Upper lobe of left lung (tissue), 6 donors: ENCODE measurements at places on chromosomes 2 and 18. TPM values are rescaled to one million over a fixed set of nuclear protein-coding genes. Genes with fewer than 3 reads are reported as not detected.

DNA sequence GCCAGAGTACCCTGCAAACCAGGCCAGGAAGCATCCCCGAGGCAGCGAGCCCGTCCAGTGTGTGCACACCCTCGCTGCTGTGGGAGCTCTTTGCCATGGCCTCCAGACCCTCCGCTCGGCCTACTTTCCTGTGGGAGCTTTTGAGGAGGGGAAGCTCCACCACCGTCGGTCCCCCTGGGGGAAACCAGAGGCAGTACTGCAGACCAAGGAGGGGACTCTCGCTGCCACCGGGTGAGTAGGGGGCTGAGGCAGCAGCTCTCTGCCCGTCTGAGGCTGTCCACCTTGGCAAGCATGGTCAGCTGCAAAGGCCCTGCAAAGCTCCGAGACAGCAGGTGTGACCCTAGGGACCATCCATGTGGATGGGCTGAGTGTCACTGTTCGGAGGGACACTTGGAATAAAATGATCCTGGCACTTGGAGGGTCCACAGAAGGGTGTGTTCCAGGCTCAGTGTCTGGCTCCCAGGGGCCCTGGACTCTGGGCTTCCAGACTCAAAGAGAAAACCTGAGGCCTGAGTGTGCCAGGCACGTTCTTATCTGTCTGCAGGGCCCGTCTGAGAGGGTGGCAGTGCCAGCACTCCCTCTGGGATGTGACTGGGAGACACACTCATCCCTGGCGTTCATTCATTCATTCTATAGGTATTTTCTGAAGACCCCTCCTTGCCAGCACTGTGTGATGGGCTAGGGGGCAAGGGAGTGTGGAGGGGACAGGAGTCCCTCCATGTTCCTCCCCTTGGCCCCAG is 282.8 kb upstream of the HS6ST1 start:
- no peaks in the 10 kb centered on the region for H3K27me3 ChIP-seq
- H3K4me1 ChIP-seq, result no peaks in the 10 kb centered on the region
- peak; percentile 14 for DNase-seq
- no peak overlapping the region for H3K4me3 ChIP-seq

- H3K4me1 ChIP-seq, result no peaks in the 10 kb centered on the region
- no peak overlapping the region for H3K27ac ChIP-seq
- no peak for DNase-seq
Measured at GRCh38 chr2:173708806-173709205, 256.4 kb downstream of the SP3 start.

GRCh38 chr2:29014331-29014730 is 33.2 kb downstream of the TOGARAM2 start:
- H3K27me3 ChIP-seq, result no peaks in the 10 kb centered on the region
- H3K36me3 ChIP-seq, result no peaks in the 10 kb centered on the region
- no peak overlapping the region for H3K27ac ChIP-seq

DNA sequence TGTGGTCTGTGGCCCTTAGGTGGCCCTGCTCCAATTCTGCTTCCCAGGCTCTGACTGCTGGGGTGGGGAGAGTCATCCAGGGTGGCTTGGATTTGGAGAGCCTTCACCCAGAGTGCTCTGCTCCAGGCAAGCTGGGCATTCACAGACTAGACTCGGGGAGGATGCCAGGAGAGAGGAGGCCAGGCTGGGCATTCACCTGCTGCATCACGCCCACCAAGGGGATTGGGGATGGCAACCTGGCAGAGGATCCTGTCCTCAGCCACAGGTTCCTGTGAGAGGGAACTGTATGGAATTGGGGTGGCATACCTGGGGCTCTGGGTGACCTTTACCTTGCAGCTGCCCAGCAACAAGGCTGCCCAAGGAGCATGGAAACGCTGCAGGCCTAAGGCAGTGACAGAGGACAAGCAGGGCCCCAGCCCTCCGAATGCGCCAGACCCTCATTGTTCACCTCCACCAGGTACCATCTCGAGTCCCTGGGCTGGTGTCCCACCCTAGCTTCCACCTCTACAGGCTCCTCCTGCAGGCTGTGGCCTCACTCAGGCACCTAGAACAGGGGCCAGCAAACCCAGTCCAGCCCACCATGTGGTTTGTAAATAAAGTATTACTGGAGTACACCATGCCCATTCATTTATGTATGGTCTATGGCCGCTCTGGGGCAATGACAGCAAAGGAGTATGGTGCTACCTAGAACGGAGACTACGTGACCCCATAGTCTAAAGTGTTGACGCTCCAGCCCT is 255.3 kb upstream of the RAB6C start:
- DNase-seq, result no peak
- H3K4me3 ChIP-seq, result no peak overlapping the region
- H3K27me3 ChIP-seq, result no peaks in the 10 kb centered on the region
- no peak overlapping the region for H3K27ac ChIP-seq

DNA sequence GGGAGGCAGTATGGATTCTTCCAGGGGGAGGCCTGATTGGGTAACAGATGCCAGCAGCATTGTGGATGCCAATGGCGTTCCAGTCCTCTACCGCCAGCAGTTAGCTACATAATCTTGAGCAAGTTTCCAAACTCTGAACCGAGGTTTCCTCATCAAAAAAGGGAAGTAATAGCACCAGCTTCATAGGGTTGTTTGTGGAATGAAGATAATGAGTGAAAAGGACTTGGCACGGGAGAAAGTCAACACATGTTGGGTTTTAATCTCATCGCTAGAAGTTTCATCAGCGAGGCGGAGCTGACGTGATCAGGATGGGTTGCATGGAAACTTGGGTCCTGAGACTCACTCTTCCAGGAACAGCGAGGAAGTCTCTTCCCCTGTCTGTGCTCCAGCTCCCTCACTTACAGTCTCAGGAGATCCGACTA is 266.7 kb downstream of the SH3BP4 start:
- H3K27me3 ChIP-seq, result no peaks in the 10 kb centered on the region
- no peak overlapping the region for H3K27ac ChIP-seq
- H3K36me3 ChIP-seq, result no peaks in the 10 kb centered on the region

DNA sequence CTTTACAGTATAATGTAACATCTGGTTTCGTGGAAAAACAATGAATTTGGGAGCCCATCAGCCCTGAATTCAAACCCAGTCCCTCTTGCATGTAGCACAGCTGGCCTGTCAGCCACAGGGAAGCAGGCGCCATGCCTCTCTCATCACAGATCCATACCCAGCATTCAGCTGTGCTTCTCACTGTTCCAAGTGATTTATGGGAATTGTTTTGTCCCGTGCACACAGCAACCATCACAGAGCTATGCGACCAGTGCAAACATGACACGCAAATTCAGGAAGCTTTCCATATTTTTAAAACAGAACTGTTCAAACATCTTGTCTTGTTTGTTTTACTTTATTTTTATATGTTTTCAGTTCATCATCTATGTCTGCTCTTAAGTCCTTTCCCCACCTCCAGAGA is 496.1 kb downstream of the EIPR1 start:
- H3K27ac ChIP-seq, result no peak overlapping the region
- no peak overlapping the region for H3K4me3 ChIP-seq
- H3K4me1 ChIP-seq, result no peaks in the 10 kb centered on the region
- H3K36me3 ChIP-seq, result no peaks in the 10 kb centered on the region
- DNase-seq, result no peak

- no peaks in the 10 kb centered on the region for H3K4me1 ChIP-seq
- H3K27me3 ChIP-seq, result no peaks in the 10 kb centered on the region
- H3K36me3 ChIP-seq, result no peaks in the 10 kb centered on the region
- no peak overlapping the region for H3K4me3 ChIP-seq
- H3K27ac ChIP-seq, result no peak overlapping the region
Measured at GRCh38 chr2:126858436-126858835, 40.3 kb upstream of the TEX51 start.

DNA sequence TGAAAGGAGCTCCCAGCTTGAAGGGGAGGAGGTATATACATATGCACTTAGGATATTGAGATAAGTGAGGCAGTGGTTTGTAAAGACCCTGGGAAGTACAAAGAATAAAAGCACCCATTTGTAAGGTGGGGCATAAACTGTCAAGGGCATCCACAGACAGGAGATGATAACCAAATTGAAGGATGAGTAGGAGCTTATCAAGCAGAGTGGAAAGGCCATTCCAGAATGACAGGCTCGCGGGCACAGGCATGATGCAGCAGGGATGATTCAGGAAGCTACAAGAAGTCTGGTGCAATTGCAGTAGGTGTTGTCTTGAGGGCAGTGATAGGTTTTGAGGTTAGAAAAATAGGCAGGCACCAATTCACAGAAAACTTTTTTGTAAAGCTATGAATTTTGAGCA is 504.8 kb downstream of the PIK3C3 start:
- no peak for DNase-seq
- H3K36me3 ChIP-seq, result no peaks in the 10 kb centered on the region
- no peaks in the 10 kb centered on the region for H3K27me3 ChIP-seq
- H3K4me1 ChIP-seq, result no peaks in the 10 kb centered on the region

DNA sequence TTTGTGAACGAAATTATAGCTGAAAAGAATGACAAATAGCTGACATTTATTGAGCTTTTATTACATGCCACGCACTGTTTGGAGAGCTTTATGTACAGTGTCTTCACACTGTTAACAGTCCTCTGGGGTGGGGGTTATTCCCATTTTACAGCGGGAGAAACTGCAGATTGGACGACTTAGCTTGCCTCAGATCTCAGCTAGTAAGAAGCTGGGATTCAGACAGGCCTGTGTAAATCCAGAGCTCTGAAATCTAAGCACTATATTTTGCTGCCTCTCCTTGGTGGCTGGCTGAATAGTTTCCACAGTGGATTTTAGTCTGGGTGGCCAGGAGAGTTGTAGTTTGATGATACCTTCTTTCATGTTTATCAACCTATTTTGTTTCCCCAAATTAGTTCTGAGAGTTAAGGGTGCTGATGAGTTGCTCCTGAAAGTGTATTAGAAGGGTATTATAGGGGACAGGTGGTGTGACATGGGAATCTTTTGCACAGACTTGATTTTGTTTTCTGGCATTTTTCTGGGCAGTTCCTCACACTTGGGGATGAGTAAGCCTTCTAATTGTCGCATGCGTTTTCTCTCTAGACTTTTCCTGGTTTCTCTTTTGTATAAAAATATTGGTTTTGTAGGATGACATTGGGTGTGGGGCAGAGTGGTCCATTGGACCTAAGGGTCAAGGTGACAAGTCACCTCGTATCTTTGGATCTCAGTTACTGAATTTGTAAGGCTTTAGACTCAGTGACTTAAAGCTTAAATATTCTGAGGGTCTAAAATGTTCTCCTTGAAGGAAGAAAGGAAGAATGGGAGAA is 1.5 kb downstream of the ACSL3 start:
- no peak for DNase-seq
- no peaks in the 10 kb centered on the region for H3K27me3 ChIP-seq
- peaks cover 56% of the 10 kb centered on the region for H3K4me1 ChIP-seq
- H3K27ac ChIP-seq, result peak overlapping the region; percentile 97
- H3K36me3 ChIP-seq, result no peaks in the 10 kb centered on the region

OTOS gene
- not detected for total RNA-seq

ASPRV1 gene
- 1.4 TPM for total RNA-seq

KCTD1 gene
- 18.9 TPM for total RNA-seq

MYO5B gene
- total RNA-seq, result 95.2 TPM

DUSP2 gene
- total RNA-seq, result 6.9 TPM

DNAJC5G gene
- total RNA-seq, result not detected

PARD6G gene
- 2.1 TPM for total RNA-seq

SERPINB10 gene
- 0.30 TPM for total RNA-seq

CRYBA2 gene
- total RNA-seq, result not detected
